NCI-H510A treated with DMSO at 0.1 percent for 48 hours (cell line): ENCODE measurements at places on chromosomes 2 and 18.
A peak's percentile ranks its signal among the peaks of the same experiment; 100 is the strongest.

DNA sequence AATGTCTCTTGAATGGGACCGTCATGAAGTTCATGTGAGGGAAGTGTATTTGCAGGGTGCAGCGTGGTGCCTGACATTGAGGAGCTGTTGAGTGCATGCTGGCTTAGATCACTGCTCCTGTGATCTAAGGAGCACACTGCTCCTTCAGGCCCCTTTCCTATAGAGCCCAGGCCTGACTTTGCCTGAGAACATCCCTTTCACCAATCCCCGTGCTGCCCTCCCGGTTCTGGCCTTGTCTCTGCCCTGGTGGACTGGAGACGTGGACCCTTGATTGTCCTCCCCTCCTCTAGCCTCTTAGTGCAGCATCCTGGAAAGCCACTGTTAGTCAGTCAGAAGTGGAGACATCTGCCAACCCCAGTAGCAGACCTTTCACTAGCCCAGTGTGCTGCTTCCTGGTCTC is 323.6 kb upstream of the HS6ST1 start:
- no peak for DNase-seq

DNA sequence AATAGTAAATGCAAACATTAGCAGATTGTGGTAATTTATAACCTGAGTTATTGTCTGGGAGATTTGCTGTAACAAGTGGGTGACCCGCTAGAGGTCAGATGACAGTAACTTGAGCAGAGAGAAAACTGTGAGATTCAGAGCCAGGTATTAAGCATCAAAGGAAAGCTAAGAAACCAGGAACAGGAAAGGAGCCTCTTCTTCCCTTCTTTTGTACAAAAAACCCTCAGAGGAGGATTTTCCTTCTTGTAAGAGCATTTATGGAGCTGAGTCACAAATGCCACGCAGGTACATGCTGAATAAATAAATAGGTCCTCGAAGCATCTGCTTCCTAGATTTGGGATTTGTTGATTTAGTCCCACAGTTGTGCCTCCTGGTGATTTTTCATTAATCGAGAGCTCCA is 146.5 kb downstream of the SH3BP4 start:
- DNase-seq: peak; percentile 67

DNA sequence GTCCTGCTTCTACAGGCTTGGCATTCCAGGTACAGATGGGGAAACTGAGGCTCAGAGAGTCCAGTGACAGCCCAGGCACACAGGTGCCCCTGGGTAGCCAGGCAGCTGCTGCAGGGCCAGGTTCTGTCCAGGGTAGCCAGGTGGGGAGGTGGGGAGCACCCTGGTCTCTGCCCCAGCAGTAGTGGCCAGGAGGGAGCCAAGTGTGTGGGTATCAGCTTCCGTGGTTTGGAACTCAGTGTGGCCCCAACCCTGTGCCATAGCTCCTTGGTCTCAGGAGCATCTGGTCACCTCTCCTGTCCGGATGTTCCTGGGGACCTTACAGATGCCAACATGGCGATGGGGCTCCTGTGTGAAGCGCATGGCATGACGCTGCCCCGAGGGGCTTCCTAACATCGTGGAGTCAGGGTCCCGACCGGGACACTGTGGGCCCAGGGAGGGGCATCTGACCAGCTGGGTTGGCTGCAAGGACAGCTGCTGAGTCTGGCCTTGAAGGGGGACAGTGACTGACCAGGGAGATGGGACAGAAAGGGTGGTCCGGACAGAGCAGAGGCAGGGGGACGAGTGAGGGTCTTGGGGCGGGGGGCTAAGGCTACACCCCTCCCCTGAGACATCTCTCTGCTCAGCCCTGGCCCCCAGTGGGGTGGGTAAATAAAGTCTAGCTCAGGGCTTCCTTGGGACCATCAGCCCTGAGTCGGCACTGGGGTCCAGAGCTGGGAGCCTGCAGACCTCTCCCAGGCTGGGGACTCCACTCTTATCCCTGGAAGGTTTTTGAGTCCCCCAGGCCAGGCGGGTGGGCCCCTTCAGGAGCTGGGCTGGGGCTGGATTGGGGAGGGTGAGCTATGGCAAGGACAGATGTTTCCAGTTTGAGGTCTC is 76.0 kb upstream of the SMAD7 start:
- no peak for DNase-seq

GRCh38 chr18:3177902-3178687 is 41.7 kb downstream of the MYOM1 start:
- no peak for DNase-seq

DNA sequence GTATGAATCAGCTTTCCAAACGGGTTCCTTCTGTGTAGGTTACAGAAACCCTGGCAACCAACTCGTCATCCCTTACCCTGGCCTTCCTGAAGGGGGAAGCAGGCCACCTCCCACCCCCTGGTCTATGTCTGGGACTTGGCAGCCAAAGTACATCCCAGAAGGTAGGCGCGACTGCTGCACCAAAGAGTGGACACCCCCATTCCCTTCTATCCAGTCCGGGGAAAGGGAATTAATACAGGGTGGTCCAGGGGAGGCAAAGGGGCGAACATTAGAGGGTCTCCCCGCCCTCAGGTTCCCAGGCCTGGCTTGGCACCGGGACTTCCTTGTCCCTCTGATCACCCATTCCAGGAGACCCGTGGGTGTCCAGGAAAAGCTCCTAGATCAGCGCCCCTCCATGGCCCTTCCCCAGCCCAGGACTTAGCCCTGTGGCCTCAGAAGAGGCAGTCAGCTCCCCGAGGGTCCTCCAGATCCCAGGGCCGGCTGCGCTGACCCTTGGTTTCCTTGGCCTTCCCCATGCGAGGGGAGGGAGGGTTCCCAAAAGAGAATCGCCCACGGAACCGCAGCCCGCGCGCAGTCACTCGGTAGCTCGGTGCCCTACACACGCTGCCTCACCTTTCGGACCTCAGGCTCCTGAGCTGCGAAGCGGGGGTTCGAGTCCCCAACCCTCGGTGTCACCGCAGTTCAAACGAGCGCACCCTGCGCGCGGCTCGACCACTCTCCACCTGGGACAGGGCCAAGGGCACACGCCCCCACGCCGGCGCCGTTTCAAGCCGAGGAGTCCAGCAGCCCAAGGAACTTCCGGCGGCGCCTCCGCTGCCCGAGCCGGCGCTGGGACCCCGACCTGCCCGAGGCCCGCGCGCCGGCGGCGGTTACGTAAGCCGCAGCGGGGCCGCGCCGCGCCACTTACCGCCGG is at the start of gene PER2:
PER2 (minus strand) TSS at position 874 of the 913 bp plus-strand sequence. CDS start 10,674 bp downstream, outside the sequence.
- no peak for DNase-seq

- no peak for DNase-seq
These were observed 90.1 kb downstream of the TCF4 start for GRCh38 chr18:55497825-55498403.

- DNase-seq: no peak
These were observed 29.1 kb downstream of the SLC4A3 start for GRCh38 chr2:219656526-219656925.

- no peak for DNase-seq
These were observed 89.6 kb upstream of the MAP3K20 start for GRCh38 chr2:172986040-172986439.

GRCh38 chr2:183035954-183036669 is 2.1 kb downstream of the NCKAP1 start:
- peak; percentile 59 for DNase-seq

DNA sequence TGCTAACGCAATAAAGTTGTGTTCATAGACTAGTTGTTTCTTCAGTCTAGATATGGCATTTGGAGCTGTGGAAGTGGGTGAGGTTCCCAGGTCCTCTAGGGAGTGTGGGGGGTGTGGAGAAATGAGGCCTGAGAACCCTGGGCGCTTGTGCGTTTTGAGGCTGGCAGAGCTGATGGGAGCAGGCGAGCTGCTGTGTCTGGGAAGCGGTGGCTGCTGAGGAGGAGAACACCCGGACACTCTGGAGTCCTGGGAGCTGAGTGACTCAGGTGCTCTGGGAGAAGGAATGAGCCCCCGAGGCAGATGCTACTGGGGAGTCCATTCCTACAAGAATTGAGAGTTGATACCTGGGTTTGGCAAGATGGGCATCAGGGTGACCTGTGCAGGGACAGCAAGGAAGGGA is 67.5 kb downstream of the LPIN1 start:
- no peak for DNase-seq

DNA sequence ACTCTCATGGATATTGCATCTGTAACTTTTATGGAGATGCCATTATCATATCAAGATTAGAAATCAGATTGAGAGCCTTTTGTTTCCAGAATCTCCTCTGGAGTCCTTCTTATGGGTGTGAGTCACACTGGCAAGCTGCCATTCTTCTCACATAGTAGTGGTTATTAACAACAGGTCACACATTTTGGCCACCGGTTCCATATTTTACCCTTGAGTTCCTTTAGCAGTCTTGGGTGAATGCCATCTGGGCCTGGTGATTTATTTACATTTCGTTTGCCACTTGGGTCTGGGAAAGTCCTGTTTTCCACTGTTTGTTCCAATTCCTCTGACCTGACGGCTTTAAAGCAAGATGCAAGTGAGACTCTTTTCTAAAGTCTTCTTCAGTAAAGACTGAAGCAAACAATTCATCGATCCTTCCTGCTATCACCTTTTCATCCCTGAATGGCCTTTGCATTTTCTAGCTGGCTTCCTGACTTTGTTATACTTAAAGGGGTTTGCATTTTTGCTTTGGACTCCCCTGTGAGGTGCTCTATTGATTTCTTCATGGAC is 80.5 kb upstream of the CAVIN2 start:
- peak; percentile 37 for DNase-seq
